Fibroblast of the aortic adventitia (primary cell): ENCODE measurements at places on chromosomes 12 and 14. TPM values are rescaled to one million over a fixed set of nuclear protein-coding genes. Genes with fewer than 3 reads are reported as not detected.

- DNase-seq: no peak
Measured at GRCh38 chr12:128316973-128317526, 50.1 kb downstream of the TMEM132C start.

GRCh38 chr12:48787791-48788523 lies 932 bp downstream of the ADCY6 start:
- DNase-seq: no peak

Gene HELB
- total RNA-seq: 3.0 and 3.7 TPM in 2 replicates

DNA sequence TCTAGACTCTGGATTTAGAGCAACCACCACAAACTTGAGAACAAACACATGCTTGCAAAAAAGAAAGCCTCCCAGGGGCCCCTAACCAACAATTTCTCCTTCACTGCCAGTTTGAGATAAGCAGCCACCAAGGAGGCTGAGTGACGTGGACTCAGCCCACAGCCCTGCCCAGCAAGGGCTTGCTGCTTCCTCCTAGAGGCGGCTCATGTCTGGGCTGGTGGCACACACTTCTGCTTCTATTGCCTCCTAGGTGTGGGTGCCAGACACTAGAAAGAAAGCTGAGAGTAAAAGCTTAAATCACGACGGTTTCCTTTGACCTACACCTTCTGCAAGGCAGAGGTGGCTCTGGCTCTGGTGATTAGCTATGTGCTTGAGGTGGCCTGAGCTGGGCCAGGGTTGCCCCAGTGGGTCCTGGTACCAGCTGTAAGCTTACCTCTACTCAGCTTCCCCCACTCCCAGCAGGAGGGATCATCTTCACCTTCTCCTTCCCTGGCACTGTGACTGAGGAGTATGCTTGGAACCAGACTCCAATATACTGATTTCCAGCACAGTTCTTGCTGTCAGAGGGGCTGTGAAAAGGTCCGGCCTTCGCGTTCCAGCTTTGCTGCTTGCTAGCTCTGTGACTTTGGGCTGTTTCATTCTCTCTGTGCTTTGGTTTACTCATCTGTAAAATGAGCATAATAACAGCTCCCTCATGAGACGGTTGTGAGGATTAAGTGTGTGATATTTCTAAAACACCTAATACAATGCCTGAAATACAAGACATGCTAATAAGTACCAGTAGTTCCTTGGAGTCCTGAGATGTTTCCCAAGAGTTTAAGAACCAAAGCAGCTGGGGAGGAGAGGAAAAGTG lies 89.7 kb upstream of the PARP11 start:
- no peak for DNase-seq

DNA sequence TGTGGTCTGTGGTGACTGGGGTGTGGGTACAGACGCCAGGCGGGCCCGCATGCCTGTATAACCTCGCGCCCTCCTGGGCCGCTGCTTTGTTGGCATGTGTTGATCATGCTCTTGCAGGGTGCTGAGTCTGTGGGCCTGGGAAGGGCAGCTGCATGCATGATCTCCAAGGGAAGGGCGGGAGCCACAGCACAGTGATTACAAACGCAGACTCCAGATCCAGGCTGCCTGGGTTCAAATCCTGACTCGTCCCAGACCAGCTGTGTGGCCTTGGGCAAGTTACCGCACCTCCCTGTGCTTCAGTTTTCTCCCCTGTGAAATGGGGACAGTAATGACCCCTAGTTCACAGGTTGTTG lies 24.0 kb downstream of the ADGRD1 start:
- no peak for DNase-seq

Gene TEDC1
- total RNA-seq: 8.7 and 12.6 TPM in 2 replicates

Gene KRT71
- total RNA-seq: not detected in 2 replicates

DNA sequence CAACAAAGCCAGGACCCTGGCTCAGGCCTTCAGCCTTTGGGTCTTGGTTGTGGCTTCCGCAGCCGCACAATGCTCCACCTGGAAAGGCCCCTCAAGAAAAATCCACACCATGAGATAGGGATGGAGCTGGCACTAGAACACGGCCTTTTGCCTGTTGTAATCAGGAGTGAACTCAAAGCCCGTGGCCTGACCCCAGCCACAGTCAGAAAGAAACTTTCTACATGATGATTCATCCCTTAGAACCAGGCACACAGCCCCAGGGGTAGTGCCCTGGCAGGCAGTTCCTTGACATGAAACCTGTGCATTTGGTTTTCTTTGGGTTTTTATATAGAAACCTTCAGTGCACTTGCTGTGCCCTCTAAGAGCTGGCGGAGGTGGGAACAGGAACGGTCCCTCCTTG lies 5.1 kb downstream of the CLMN start:
- peak; percentile 20 for DNase-seq

Gene TESPA1
- total RNA-seq: not detected in 2 replicates

GRCh38 chr14:26444822-26445221 lies 153.0 kb downstream of the NOVA1 start:
- DNase-seq: peak; percentile 31

Gene MYBPC1
- not detected in 2 replicates for total RNA-seq

- DNase-seq: no peak
Measured at GRCh38 chr12:121507984-121508383, 72.8 kb downstream of the KDM2B start.

GRCh38 chr12:26691234-26691970 lies 141.6 kb downstream of the ITPR2 start:
- DNase-seq: peak; percentile 92

Gene ALDH2
- total RNA-seq: 23.1 and 40.9 TPM in 2 replicates

Gene ZC2HC1C
- 0.90 and 1.6 TPM in 2 replicates for total RNA-seq

DNA sequence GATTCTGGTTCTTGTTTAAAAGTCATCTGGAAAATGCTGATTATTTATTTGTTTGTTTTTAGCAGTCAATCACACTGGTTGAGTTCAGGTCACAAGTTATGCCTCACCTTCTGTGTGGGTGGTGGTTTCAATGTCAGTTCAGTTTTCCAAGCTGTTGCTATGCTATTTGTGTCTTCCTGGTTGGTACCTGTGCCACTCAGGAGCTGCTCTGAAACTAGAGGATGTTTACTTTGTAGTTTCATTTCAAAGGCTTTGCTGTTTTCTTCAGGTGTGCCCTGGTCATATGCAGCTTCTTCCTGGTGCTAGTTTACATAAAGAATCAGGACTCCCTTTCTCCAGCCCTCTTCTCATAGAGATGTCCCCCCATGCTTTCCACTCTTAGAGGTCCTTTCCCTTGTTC lies 75.7 kb upstream of the PPP4R3A start:
- DNase-seq: no peak

DNA sequence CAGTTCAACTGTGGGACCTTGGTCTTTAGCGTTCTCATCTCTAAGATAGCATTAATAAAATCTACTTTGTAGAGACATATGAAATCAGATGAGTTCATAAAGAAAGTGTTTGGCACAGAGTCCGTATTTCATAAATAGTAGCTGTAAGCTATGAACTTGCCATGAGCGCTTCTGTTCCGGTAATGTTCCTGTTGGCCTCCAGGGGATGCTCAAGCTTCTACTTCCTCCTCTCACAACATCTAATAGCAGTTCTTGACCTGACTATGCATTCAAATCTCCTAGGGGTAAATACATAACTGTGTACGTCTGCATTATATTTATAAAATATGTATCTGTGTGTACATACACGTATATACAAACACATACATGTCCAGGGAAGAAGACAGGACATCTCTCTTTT lies 288.2 kb upstream of the TMPO start:
- DNase-seq: peak; percentile 6

DNA sequence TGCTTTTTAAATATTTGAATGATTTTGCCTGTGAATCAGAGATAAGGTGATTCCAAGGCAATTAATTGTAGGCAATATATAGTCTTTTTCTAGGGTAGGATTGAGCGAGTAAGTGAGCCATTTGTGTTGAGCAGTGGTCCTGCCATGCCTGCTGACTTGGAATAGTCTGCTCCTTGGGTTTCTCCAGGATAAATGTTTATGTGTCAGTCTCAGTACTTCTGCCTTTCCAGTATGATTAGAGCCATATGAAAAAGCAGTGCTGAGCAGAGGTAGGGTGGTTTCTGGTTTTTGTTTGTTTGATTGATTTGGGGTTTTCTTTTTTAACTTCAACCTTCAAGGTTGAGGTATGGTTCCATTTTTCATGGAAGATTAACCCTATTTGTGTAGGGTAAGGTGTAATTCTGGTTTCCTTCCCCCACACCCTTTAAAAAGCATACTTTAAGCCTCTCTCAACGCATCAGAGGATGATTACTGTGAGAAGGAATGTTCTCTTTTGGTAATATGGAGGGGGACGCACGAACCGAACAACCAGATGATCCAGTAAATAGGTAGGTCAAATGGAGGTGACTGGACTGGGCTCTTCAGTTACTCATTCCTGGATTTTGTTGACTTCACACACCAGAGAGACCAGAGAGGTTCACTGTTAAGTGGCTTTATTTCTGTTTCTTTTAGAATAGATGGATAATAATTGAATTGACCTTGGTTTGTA lies 22.7 kb downstream of the FRMD6 start:
- no peak for DNase-seq

GRCh38 chr12:3061059-3061458 lies 16.1 kb upstream of the TSPAN9 start:
- peak; percentile 81 for DNase-seq

Gene SIVA1
- 79.4 and 87.3 TPM in 2 replicates for total RNA-seq

DNA sequence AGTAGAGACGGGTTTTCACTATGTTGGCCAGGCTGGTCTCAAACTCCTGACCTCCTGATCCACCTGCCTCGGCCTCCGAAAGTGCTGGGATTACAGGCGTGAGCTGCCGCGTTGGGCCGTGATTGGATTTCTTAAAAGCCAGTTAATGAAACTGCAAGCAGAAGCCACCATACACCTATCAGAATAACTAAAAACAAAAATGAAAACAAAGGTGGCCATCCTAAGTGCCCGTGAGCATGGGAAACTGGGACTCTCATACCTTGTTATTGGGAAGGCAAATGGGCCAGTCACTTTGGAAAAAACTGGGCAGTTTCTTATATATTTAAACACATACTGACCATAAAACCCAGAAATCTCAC lies 7.7 kb upstream of the TCTN1 start:
- no peak for DNase-seq

Gene RAD9B
- 2.3 and 5.5 TPM in 2 replicates for total RNA-seq

Gene AKAP6
- total RNA-seq: 0.33 and 2.2 TPM in 2 replicates

GRCh38 chr14:104385111-104385510 lies 194.5 kb upstream of the C14orf180 start:
- no peak for DNase-seq

Gene SLC38A4
- 1.6 and 4.6 TPM in 2 replicates for total RNA-seq

GRCh38 chr14:104528496-104528895 lies 51.1 kb upstream of the C14orf180 start:
- DNase-seq: no peak

Gene PDE3A
- total RNA-seq: 16.2 and 17.2 TPM in 2 replicates

Gene KRT77
- not detected in 2 replicates for total RNA-seq

GRCh38 chr12:112170376-112170775 lies 45.0 kb downstream of the TRAFD1 start:
- DNase-seq: peak; percentile 22

GRCh38 chr14:99747167-99747566 lies 46.0 kb upstream of the EML1 start:
- DNase-seq: no peak

Gene CCDC196
- total RNA-seq: not detected in 2 replicates

- DNase-seq: peak; percentile 97
Measured at GRCh38 chr14:94598816-94599655, 13.2 kb upstream of the SERPINA3 start.

DNA sequence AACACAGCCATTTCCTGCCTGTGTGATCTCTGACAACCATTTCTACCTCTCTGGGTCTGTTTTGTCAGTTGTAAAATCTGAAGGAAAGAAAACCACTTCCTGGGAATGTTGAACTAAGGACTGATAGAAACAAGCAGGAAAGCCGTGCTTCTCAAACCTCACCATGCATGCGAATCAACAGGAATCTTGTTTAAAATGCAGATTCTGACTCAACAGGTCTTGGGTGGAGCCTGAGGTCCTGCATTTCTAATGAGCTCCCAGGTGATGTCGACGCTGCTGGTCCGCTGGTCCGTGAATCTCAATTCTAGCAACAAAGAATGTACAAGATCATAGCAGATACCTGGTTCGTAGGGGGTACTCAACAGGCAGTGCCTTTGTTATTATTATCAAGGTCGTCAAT lies 38.0 kb upstream of the GPATCH2L start:
- no peak for DNase-seq
